Esophagus muscularis mucosa (tissue), 4 donors: ENCODE measurements at places on chromosomes 11 and 22. TPM values are rescaled to one million over a fixed set of nuclear protein-coding genes. Genes with fewer than 3 reads are reported as not detected.

The RAB38 gene
- total RNA-seq: 0.78 TPM

The PLEKHA7 gene
- total RNA-seq: 6.7 TPM

The IGSF9B gene
- total RNA-seq: 21.7 TPM

The SMIM35 gene
- not detected for total RNA-seq

GRCh38 chr22:48588878-48589450, 1238.7 kb downstream of the BRD1 start:
- H3K27me3 ChIP-seq: peaks cover 6% of the 10 kb centered on the region
- DNase-seq: no peak
- H3K4me1 ChIP-seq: no peaks in the 10 kb centered on the region
- H3K36me3 ChIP-seq: no peaks in the 10 kb centered on the region
- H3K27ac ChIP-seq: no peak overlapping the region
- H3K4me3 ChIP-seq: no peak overlapping the region

- H3K27ac ChIP-seq: peak overlapping the region; percentile 39
- peaks cover 25% of the 10 kb centered on the region for H3K4me1 ChIP-seq
- no peaks in the 10 kb centered on the region for H3K36me3 ChIP-seq
- DNase-seq: no peak
These were observed 181.5 kb downstream of the MAML2 start for GRCh38 chr11:96161307-96162089.

- H3K4me3 ChIP-seq: no peak overlapping the region
- no peaks in the 10 kb centered on the region for H3K4me1 ChIP-seq
- no peak for DNase-seq
- H3K27ac ChIP-seq: no peak overlapping the region
These were observed 81.5 kb downstream of the STK33 start for GRCh38 chr11:8512547-8512946.
